ENCODE measurements at places on chromosomes 5 and 9.

- no peak for DNase-seq
These were observed 124.3 kb upstream of the SLC25A48 start for GRCh38 chr5:135710045-135710675.

DNA sequence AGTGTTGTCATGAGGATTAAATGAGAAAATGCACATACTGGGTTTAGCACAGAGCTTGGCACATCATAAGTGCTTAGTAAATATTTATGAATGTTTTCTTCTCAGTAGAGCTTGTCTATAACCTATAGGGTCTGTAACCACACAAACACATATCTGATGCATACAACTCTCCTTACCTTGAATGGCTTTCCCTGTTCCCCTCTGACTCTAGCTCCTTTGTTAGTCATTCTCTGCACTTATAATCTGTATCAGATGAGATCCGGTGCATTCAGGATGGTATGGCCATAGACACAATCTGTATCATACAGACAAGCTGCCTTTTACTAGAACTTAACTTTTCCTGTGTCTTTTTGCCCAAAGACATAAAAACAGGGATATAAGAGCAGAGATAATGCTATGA is 11.1 kb upstream of the SSBP2 start:
- DNase-seq: no peak

DNA sequence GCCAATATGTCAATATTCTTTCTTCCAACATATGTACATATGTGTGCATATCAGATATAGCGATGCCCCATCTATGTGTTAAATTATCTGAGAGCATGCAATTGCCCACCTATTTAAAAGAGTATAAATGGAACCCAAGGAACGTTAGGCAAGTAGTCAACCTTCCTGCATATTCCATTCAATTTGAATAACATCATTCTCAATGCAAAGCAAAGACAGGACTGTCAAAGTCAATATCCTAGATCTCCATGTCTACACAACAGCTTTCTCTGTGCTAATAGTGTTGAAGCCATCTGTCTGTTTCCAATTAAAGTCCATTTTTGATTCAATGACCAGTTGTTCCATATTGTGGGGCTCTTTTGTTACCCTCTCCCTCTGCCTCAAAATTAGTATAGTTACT is 85.3 kb upstream of the COX7C start:
- no peak for DNase-seq

DNA sequence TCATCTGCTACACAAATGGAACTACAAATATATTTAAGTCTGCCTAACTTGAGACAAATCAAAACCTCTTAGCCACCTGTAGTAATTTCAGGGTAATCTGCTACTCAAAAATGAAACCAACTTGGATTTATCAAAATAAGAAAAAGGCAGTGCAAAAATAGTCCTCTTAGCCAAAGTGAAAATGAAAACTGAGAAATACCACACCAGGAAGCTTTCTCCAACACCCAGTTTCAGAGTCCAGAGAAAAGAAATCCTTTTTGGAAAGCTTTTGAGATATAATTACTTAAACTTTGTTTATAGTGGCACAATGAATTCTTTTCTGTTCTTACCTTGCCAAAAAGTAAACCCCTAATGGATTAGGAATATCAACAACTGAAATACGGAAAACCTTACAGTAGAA is 990.4 kb downstream of the EFNA5 start:
- DNase-seq: no peak

DNA sequence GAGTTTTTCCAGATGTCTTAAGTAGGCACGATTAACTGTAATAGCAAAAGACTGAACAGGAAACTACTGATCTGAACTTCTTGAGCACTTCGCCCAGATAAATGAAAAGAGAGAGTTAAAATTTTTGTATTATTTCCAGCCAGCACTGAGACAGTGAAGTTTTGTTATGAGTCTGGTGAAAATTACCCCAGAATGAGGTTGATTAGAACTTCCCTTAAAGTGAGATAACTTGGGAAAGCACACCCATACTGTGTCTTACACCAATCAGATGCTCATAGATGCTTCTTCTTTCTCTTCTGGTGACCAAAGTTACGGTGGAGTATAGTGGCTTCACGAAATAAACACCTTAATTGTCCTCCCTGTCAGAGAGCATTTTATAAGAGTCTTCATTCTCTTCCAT is 131.8 kb upstream of the SLC12A2 start:
- DNase-seq: no peak

DNA sequence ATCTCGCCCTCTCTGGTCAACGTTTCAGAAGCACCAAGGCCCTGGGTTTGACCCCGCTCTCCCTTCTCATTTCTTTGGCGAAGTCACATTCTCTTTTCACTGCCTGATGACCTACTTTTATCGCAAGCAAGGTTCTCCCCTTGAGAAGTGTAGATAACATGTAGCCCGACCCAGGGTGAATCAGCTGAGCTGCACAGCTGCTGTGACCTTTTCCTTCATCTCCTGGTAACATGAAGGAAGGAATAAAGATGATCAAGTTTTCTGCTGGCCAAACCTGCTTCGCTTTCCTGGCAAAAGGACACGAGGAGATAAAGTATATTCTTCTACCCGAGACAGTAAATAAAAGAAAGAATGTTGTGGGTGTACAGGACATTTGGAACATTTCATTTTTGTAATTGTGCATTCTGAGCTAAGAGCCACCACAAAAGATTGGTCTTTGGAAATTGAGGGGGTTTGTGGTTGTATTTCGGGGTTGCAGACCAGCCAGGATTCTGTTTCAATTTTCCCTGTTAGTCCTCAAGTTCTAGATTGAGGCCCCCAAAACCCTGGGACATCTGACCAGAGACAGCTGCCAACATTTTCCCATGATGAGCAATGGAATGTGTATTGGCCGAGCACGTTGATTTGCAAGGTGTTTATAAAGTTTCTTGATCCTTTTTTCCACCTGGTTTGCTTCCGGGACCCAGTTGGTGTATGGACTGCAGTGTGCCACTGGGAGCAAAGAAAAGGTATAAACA is 155.1 kb upstream of the ZNF462 start:
- no peak for DNase-seq

- no peak for DNase-seq
These were observed 7.1 kb downstream of the ACTL7A start for GRCh38 chr9:108869092-108869725.

DNA sequence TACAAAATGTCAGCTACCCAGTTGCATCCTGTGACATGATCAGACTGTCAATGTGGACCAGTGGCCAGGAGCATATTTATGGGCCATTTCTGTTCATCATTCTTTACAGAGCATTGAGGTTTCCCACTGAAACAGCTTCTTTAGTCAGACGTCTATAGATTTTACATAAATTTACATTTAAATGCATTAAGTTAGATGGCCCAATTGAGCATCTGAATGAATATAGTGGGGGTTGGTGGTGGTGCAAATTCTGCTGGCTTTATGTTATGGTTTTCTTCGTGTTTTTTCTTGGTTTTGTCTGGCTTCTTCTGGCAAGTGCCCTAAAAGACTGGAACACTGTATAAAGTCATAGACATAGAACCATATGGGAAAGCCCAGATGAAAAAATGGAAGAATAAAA is 214.1 kb downstream of the PJA2 start:
- DNase-seq: no peak

- no peak for DNase-seq
These were observed 281.2 kb downstream of the BRINP1 start for GRCh38 chr9:119088002-119088547.

- no peak for DNase-seq
These were observed at the start of gene OSMR for GRCh38 chr5:38845526-38846378. Gene OSMR (plus strand): TSS chr5:38846012. CDS start chr5:38869045, 23,033 bp downstream.

DNA sequence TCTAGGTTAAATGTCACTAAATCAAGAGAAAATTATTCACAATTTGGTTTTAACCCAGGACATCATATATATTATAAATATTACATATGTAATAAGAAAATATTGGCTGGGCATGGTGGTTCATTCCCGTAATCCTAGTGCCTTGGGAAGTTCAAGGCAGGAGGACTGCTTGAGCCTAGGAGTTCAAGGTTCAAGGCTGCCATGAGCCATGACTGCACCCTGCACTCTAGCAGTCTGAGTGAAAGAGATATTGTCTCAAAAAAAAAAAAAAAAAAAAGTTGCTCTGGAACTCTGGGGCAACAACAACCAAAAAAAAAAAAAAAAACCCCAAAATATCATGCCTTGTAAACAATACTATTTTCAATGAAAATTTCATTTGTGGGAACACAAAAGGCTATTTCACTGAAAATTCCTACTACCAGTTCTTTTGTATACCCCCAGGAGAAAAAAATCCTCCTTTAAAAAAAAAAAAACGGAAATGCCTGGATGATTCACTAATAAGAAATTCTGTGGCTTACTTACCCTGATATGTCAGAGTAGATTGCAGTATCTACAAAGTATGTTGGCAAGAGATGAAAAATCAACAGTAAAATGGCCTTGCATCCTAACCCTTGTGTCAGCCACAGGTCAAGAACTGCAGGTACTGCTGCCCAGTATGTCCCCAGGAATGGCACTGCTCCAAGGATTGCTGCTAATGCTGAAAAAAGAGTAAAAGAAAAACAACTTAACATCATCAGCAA is 22.6 kb upstream of the CTNNAL1 start:
- no peak for DNase-seq

DNA sequence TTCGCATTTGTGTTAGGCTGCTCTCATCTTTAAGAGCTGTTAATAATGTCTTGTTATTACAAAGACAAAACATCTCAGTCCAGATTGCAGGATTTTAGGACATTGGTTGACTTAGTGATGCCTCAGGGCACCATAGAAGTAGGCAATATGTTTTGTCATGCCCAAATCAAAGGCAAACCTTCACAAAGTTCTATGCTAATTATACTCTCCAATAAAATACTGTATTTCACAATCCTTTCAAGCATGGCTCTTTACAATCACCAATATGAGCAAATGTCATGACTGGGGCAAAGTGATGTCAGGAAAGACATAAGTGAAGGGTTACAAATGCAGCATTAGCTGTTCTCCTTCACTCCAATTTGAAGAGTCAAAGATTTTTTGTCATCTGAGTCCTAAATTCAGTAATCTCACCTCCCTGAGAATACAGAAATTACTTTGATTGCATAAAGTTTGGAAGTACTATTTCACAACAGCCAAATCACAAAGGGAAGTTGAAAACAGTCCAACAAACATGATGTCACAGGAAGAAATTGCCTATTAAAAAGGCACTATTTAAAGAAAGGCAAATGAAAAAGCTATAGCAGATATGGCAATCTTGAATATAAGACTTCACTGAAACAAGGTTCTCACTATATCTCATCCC is 303.2 kb downstream of the PRR16 start:
- DNase-seq: no peak

DNA sequence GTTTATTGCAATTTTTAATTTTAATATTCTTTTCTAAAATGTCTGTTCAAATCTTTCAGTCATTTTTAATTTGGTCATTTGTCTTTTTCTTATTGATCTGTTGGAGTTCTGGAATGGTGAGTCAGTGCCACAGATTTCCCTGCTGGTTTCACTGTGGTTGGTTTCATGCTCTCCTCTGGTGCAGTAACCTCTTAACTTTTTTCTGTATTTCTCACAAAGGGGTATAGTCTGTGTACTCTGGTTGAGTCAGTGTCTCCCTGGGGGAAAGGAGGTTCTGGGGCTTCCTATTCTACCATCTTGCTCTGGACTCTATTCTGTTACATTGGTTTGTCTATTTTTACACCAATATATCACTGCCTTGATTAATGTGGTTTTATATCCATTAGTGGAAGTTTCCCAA is 178.8 kb downstream of the CSNK1G3 start:
- DNase-seq: no peak

GRCh38 chr9:37174247-37174646 is 53.9 kb downstream of the ZCCHC7 start:
- DNase-seq: no peak
